ENCODE measurements at places on chromosomes 16 and 17. TPM values are rescaled to one million over a fixed set of nuclear protein-coding genes. Genes with fewer than 3 reads are reported as not detected.

CCNF gene
- 4.2 TPM for total RNA-seq

RDM1 gene
- total RNA-seq, result 0.30 TPM

CES3 gene
- total RNA-seq, result 0.89 TPM

MT4 gene
- not detected for total RNA-seq

CDRT15L2 gene
- not detected for total RNA-seq

C16orf96 gene
- not detected for total RNA-seq

PDILT gene
- total RNA-seq, result not detected

TBC1D3B gene
- total RNA-seq, result 0.92 TPM

KRTAP4-9 gene
- not detected for total RNA-seq

TP53TG3B gene
- not detected for total RNA-seq

CTRB2 gene
- total RNA-seq, result not detected

TBC1D3G gene
- total RNA-seq, result not detected
